Kidney (tissue), 22 donors: ENCODE measurements at places on chromosomes 5 and 9.
A peak's percentile ranks its signal among the peaks of the same experiment; 100 is the strongest.

GRCh38 chr5:82358457-82358856, 80.3 kb upstream of the RPS23 start:
- no peak for DNase-seq

DNA sequence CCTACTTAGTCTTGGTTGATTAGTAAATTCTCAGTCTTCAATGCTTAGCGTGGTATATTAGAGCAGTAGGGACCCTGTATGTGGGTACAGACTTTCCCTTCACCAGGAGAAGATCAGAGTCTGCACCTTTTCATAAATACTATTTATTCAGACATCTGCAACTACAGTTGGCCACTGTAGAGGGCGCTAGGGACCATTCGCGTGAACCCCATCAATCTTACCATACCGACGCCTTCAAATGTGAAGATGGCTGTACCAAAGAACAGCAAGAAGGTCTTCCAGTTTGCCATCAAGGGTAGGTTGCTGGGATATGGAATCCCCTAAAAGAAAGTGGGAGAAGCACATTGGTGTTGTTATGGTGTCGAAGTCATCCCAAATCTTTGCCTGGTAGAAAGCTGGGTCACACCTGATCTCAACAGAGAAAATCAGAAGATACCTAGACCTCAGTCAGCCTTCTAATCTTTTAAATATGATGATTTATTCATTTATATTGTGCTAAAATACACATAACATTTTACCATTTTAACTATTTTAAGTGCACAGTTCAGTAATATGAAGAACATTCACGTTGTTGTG, 19.1 kb downstream of the SLC36A3 start:
- DNase-seq = no peak

GRCh38 chr5:168401226-168401625, 85.0 kb upstream of the RARS1 start:
- no peak for DNase-seq

DNA sequence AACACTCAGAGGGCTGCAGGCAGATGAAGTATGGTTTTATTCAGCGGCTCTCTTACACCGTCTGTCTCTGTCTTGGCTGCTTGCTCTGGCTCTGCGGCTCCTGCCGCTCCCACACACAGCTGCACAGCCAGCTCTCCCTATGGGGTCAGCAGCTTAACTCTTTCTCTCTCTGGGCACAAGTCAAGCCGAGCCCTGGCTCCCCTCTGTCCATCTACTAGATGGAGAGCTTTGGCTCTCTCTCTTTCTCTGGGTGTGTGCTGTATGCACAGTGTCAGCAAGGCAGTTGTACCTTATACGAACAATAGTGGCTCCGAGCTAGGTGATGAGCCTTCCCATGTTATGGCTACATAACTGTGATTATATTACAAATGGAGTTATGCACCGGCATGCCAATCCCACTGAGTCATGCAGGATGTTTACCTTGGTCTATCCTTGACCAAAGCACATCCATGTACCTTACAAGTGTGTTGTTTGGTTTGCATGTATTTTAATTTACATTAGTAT, 19.3 kb upstream of the PPP2CA start:
- DNase-seq = peak; percentile 62

GRCh38 chr5:89686081-89686765, 723.3 kb downstream of the CETN3 start:
- DNase-seq = no peak

- no peak for DNase-seq
Observed at GRCh38 chr5:89628876-89629635, 746.1 kb upstream of the MEF2C start.
